ENCODE measurements at places on chromosomes 4 and X.

GRCh38 chrX:3712870-3713224 lies 602 bp downstream of the PRKX start:
- DNase-seq: no peak

GRCh38 chr4:173538148-173538908 lies 8.3 kb upstream of the HAND2 start:
- DNase-seq: no peak

- DNase-seq: no peak
Observed at GRCh38 chrX:42220666-42221065, 297.3 kb upstream of the CASK start.

GRCh38 chr4:636628-637159 lies 11.3 kb downstream of the PDE6B start:
- DNase-seq: no peak

DNA sequence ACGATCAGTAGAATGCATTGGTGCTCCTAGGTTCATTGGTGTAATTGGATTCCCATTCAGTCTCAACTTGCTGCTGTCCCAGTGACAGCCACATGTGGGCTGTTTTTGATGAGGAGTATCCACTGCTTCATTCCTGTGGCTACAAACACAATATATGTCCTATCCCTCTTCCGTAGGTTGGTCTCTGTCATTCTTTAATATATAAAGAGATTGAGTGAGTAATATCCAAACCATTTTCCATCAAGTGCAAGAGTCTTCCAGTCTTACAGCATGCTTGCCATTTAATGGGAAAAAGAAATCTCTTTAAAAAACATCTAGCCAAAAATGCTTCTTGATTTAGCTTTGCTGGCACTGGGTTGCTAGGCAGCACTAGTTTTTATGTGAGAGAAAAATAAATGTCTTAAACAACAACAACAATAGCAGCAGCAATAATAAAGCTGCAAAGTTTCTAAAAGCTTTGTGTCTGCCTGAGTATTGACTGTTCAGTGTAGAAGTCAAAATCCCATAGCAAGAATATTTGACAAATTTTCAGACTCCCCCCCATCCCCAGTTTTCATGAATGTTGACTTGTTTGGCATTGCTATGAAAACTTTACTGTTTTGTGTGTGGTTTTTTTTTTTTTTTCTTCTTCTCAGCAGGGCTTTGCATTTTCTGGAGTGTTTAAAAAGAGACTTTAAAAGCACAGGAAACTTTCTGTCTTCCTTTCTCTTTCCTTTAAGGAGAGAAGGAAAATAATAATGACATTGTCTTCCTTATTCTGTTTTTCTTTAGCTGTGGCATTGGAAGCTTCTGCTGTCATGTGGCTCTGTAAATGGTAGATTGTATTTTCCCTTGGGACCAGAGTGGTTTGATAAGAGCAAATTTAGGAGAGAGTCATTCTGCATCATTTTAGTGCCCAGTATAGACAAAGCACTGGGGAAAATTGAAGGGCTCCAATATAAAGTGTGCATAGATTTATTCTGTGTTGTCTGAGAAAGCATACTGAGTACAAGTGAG lies 244.3 kb downstream of the ARHGAP10 start:
- DNase-seq: no peak

Data from stimulated activated CD4-positive, alpha-beta T cell treated with anti-CD3 and anti-CD28 coated beads, TNF-alpha, amount 100 ng/mL, for 24 hours (primary cell).